ENCODE measurements at places on chromosomes 2 and 18. TPM values are rescaled to one million over a fixed set of nuclear protein-coding genes. Genes with fewer than 3 reads are reported as not detected.

GRCh38 chr18:47470941-47471340 is 219.5 kb upstream of the SKOR2 start:
- no peak for DNase-seq

GRCh38 chr2:191959209-191959608 is 112.3 kb upstream of the CAVIN2 start:
- no peak for DNase-seq

DNA sequence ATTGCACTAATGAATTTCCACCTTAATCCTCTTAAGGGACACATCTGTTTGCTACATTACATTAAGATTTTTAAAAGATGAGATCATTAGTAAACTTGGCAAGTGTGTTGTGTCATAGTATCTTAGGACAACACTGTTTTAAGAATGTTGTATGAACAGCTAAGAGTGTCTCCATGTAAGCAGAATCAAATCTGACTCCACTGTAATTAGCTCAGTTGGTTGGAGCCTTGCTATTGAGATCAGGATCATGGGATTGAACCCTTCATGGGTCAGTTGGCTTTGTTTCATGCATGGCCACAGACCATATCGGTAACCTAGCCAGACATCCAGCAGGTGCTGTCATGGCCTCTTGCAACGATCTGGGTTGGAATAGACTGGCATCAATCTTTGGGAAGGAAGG is 5.2 kb downstream of the FHOD3 start:
- DNase-seq: no peak

- DNase-seq: no peak
These were observed 135.3 kb downstream of the TMEM163 start for GRCh38 chr2:134583462-134583861.

- DNase-seq: no peak
These were observed 163.0 kb downstream of the MREG start for GRCh38 chr2:215850380-215850779.

DNA sequence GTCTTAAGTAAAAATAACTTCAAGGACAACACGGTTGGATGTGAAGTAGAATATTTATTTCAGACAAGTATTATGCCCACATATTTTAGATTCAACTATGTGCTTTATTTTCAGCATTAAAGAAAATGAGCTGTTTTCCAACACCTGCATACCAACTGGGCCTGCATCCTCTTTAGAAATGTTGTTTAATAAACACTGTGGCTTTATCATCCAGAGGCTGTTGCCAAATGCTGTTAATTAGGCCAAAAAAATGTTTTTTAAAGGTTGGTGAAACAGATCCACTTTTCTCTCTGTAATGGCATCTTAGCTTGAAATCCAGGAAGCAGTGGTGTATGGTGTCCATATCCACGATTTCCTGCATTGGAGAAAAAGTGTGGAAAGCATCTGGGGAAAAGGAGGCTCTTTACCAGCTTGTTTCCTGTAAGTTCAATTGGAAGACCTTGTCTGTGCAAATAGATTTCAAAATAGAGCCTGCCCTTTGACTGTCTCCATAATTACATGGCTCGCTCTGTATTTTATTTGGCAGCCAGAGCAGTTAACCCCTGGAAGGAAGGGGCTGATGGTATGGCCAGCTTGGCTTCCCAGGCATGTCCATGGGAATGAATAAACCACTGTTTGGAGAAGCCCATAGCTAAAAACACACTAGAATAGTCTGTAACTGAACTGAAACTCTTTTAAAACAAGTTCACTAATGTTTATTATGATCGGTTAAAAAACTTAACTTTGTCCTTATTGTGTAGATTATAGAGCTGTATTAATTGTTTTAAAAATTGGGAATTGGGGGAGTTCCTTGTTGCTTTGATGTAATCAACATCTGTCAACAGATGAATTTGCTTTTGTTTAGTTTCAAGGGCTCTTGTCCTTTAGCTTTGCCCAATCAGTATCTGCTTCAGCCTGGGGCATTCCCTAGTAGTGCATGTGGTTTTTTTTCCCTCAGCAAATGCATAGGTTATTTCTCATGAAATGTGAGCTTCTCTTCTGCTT is 33.0 kb upstream of the DLX1 start:
- DNase-seq: no peak

GRCh38 chr2:176405477-176405876 is 136.2 kb downstream of the MTX2 start:
- DNase-seq: no peak

- no peak for DNase-seq
These were observed 330.6 kb downstream of the RND3 start for GRCh38 chr2:150156876-150157275.

GRCh38 chr2:65436824-65437221 is 4.4 kb upstream of the SPRED2 start:
- peak; percentile 64 for DNase-seq

DNA sequence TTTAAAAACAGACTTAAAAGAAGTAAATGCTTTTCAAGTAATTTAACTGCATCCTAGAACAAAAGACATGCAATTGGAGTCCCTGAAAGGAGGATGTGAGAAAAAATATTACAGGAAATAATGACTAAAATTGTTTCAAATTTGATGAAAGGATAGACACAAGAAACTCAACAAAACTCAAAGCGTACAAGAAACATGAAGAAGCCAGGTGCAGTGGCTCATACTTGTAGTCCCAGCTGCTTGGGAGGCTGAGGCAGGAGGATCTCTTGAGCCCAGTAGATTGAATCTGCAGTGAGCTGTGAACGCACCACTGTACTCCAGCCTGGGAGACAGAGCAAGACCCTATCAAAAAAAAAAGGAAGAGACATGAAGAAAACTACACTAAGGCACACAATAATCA is 118.1 kb upstream of the SLC39A10 start:
- no peak for DNase-seq

GRCh38 chr2:68561372-68561771 is 82.0 kb upstream of the PROKR1 start:
- no peak for DNase-seq

- DNase-seq: no peak
These were observed 67.2 kb upstream of the NABP1 start for GRCh38 chr2:191610756-191611155.

DNA sequence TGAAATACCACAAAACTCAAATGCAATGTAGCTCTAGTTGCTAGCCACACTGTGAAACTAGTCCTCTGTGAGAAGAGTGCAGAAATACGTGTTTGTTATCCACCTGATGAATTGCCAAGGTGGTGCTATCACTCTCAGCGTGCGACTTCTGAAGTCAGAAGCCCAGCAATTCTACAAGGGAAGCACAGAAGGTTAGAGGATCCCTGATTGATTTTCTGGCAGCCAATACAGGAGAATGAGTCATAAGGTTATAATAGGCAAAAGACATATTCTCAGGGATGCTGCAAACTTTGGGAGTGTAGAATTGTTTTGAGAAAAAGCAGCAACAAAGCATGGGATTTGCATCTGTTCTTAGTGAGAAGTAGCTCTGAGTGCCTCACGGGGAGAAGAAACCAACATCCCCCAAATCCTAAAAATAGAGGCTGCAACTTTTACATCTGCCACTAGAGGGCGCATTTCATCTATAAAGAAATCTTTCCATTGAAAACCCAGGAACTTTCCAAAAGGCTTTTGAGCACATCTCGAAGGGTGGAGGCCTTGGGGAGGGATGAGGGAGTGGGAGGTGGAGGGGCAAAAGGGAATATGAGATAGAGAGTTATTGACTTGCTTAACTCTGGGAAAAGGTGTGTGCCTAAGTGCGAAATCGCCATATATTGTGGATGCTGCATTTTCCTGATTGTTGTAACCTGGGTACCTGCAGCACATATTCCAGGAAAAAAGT is 78.0 kb downstream of the TMEM182 start:
- DNase-seq: peak; percentile 81

DNA sequence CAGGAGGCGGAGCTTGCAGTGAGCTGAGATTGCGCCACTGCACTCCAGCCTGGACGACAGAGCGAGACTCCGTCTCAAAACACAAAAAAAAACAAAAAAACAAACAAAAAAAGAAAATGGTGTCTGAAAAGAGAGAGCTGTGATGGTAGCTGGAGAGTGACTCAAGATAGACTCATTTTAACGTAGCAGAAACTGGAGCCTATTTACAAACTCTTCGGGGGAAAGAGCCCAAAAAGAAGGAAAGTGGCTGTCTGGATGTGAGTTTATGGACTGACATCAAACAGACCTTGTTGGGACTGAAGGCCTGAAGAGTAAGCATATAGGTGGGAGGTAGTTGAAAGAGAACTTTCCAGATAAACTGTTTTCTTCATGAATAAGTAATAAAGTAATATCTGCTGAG is 51.8 kb downstream of the LIMS1 start:
- DNase-seq: no peak

Gene MSTN
- total RNA-seq: 0.22 TPM

Gene CFAP221
- 0.72 TPM for total RNA-seq

Gene SERPINB12
- total RNA-seq: not detected

Gene NTSR2
- not detected for total RNA-seq

Gene LINC00305
- total RNA-seq: 5.1 TPM

Gene CYP20A1
- 16.0 TPM for total RNA-seq

Gene CDH19
- total RNA-seq: not detected

All from Karpas-422 (cell line).